ENCODE measurements at places on chromosomes 4 and X.

DNA sequence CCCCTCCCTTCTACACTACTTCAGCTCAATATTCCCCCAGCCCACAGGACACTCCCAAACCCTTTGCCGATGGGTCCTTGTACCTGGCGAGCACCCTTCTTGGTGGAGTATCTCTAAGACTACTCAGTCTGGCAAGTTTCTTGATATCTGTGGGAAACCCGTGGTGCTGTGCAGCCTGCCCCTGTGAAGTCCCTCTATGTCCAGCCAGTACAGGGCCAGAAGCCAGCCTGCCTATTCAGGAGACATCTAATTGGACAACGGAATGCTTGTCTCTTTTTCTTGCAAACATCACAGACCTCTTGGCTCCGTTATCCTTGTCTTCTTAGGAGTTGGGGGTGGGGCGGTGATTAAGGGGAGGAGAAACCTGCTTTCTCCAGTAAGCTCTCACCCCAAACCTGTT lies 3.7 kb upstream of the IGFBP7 start:
- DNase-seq, result no peak

GRCh38 chr4:54659749-54660535 lies 2.2 kb downstream of the KIT start:
- no peak for DNase-seq

DNA sequence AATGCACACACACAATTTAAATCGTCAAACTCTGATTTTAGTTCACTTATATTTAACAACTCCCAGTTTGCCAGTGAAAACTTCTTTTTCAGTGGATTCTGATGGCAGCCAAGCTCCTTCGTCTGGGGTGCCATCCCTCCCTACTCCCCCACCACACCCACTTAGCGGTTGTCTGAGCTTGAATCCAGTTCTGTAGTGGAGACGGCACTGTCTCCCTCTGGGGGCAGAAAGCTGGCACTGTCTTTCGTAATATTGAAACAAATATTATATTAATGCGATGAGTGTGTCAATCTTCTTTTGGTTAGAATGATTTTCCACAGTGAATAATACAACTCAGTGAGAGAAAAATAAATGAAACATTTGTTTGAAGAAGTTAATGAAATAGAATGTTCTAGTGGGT lies 5.4 kb downstream of the MEPE start:
- no peak for DNase-seq

DNA sequence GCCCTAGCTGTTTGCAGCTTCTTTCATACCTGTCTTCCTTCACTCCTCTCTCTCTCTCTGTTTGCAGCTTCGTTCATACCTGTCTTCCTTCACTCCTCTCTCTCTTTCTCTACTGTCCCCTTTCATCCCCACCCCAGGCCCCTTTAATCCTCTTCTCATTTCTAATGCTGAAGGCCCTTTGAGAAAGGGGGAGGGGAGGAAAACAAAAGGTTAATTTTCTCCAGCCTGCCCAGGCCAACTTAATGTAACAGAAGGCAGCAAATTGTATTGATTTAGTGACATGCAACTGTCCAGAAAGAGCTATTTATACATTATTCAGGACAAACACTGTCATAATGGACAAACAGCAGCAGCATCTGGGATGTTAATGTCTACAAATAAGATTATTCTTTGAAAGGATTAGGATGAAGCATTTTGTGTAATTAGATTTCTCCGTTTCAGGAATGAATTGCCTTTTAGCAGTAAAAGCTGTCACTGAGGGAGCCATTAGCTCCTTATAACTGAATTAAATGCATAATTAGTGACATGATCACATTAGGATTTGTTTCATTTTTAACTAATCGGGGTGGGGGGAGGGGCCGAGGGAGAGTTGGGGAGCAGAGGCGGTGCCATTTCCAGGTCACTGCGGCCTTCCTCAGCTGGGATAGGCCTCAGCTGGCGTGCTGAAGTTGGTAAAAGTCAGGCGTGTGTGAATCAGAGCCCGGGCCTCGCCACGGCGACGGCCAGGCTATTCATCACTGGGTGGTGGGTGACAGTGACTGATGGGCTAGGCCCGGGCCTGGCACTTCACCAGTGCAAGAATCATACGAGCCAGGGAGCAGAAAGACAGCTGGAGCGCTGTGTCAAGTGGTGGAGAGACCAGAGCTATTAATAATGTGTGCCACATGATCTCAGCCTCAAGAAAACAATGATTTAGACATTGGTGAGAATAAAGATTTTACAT lies 174.5 kb downstream of the NKX6-1 start:
- no peak for DNase-seq

DNA sequence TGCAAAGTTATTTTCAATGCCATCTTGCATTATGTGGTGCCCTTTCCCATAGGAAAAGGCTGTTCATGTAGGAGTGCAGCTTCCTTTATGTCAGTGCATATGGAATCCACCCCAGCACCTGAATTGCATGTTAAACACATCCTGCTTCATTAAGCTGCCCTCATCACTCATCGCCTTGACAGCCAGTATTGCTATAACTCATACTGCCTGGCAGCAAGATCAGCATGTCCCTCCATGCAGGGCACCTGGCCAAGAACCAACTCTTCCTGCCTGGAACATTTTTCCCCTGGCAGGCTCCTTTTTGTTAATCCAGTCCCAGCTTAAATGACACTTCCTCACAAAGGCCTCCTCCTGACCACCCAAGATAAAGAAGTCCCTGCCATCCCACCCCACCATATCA lies 23.5 kb upstream of the CA5B start:
- no peak for DNase-seq

- DNase-seq, result no peak
These were observed 328.4 kb upstream of the INTU start for GRCh38 chr4:127304356-127304755.

DNA sequence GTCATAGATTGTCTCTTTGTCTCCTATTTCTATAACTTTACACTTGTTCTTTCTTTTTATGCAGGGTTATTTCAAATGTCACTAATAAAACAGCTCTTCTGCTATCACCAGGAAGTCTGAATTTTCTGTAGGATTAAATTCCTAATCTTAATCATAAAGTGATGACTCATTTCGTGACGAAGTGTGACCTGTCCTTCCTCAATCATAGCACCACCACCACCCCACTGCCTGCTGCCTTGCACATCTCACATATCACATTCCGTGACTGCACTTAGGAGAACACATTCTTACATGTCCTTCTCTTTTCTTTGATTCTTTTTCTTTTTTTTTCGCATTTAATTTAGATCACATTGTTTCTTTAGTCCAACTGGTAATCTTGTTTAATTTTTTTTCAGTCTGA lies 57.7 kb upstream of the UGT2B7 start:
- DNase-seq, result no peak

DNA sequence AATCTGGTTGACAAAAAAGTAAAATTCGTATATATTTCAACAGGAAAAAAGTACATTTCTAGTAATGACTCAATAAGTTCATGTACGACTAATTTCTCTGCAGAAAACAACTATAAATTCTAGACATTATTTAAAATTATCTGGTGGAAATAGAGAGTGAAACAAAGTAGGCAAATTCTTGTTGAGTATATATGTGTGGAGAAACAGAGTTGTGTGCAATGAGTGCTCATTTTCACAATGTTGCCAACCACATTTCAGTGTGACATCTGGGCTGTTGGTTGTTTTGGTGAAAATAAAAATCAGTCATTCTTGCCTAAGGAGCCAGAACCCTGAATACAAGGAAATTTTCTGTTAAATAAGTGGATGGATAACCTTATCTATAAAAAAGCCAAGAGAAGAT lies 372.0 kb upstream of the NDST4 start:
- no peak for DNase-seq

- no peak for DNase-seq
These were observed 153.8 kb upstream of the SLC4A4 start for GRCh38 chr4:71185037-71185436.

- no peak for DNase-seq
These were observed 914 bp upstream of the C4orf36 start for GRCh38 chr4:86893136-86893535.

DNA sequence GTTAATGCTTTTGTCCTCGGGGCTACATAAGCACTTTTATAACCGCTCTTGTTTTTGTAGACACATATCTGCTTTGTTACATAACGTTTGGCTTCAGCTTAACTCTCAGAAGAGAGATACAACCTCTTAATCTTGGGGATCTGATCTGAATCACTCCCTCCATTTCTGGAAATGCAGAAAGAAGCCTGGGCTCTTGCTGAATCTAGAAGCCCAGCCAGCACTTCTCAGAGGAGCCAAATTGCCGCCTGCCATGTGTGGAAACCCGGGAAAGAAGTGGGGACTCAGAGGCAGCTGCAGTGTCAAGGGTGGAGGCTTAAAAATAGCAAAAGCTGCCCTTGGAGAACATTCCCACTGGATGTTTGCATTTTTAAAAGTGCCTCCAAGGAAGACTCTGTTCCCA lies 69.3 kb upstream of the LDB2 start:
- no peak for DNase-seq

DNA sequence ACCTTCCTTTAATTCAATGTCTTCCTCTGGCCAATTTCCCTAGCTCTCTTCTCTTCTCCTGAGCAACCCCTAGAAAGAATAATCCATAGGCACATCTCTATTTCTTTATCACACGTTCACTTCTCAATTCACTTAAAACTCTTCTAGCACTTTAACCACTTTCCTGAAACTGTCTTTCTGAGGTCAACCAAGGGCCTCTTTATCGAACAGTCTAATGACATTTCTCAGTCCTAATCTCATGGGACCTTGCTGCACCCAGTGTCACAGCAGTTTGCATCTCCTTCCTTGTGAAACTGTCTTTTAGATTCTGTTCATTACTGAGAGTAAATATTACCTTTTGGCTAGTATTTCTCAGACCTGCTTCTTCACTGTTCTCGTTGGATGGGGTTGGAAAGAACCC lies 285.3 kb upstream of the RASGEF1B start:
- no peak for DNase-seq
